ENCODE measurements at places on chromosomes 3 and 15. TPM values are rescaled to one million over a fixed set of nuclear protein-coding genes. Genes with fewer than 3 reads are reported as not detected.

DNA sequence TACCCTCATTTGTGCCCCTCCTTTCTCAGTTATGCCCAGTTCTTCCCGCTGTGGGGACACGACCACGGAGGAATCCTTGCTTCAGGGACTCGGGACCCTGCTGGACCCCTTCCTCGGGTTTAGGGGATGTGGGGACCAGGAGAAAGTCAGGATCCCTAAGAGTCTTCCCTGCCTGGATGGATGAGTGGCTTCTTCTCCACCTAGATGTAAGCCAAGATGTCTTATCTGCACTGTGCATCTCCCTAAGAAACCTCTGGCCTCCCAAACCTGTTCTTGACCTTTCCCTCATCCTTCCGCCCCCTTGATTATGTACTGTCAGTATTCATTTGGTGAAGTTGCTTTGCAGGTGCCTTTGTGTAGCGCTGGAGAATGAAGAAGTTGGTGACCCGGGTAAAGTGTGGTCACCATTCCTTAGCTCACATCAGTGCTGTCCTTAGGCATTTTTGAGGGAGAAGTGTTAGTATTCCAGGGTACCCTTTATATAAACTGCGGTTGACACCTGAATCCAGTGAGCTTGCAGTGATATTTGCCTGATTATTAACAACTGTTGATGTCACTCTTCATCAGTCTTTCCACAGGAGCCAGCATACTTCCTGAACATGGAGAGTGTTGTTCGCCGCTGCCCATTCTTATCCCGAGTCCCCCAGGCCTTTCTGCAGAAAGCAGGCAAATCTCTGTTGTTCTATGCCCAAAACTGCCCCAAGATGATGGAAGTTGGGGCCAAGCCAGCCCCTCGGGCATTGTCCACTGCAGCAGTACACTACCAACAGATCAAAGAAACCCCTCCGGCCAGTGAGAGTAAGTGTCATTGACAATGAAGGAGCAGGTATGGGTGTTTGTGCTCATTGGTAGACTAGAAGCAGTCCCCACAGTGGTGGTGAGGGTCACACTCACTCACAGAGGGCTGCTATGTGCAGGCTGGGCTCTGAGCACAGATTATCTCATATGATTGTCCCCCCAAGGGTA, 966 bp downstream of the ALAS1 start:
- DNase-seq, result no peak

DNA sequence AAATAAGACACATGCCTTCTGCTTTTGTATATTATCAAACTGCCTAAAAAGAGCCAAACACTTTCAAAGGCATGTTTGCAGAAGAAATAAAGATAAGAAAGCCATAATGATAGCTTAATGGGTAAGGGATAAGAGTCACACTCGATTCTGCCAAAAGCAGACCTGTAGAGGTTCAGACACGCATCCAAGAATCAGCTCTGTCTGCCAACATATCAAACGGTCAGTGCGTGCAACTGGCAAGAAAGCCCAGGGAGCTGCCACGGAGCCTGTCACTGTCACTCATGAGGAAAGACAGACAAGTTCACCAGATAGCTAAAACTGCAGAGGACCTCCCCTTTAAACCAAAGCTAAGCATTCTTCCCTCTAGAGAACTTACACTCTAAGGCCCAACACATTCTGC, 23.2 kb downstream of the DCP1A start:
- peak; percentile 67 for DNase-seq

DNA sequence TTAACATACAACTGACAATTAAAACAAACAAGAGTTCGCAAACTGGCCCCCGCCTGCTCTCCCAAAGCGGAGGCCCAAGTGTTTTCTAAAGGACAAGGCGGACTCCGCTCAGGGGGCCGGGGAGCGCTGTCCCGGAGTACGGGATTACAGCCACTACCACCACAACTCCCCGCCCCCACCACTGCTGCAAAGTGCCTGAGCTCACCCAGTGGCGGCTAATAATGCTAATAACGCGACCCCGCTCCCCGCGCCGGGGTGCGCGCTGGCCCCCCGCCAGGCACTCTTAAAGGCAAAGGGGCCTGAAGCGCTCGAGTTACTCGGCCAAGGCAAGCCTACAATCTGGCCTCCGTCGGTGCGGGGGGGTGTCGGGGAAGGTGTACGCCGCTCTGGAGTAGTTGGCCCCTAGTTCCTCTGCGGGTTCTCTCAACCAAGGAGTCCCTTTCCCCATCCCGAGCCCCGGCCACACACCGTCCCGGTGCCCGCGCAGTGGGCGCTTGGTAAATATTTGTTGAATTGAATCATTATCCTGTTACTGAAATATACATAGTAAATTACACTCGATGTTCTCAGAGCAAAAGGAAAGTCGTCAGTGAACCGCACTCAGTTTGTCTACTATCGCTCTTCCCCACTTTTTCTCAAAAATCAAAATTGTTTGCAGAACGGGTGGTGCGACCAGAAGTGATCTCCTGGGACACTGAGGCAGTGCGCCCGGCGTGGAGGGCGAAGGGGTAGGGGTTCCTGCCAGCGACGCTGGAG, 827 bp downstream of the WNT5A start:
- DNase-seq, result peak; percentile 76

VGLL3 gene
- total RNA-seq, result 0.04 TPM

GRCh38 chr15:52511084-52511483, 17.6 kb downstream of the MYO5A start:
- DNase-seq, result no peak

GRCh38 chr3:156635034-156635433, 39.4 kb upstream of the TIPARP start:
- no peak for DNase-seq

DNA sequence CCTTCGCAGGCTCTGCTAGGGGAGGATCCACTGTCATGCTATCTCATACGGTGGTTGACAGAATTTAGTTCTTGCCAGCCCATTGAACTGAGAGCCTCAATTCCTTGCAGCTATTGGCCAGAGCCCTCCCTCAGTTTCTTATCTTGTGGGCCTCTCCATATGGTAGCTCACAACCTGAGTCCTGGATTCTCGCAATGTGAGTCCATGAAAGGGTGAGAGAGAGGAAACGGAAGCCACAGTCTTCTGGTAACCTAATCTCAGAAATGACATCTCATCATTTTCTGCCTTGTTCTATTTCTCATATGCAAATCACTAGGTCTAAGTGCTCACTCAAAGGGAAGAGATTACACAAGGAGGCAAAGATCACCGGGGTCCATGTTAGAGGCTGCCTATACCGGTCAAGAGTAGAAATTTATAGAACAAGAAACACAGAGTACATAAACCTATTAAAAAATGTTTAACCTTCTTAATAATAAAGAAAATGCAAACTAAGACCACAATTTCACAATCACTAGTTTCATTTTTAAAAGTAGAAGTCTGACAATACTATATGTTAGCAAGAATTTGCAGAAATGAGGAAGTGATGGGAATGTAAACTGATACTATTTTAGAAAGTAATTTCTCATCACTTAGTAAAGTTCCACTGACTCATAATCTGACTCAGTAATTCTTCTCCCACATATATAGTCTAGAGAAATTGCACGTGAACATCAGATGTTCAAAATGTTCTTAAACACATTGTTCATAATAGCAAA, 378.4 kb upstream of the AGTR1 start:
- DNase-seq, result peak; percentile 53

GRCh38 chr15:90991587-90992285, 2.6 kb downstream of the PRC1 start:
- no peak for DNase-seq

DNA sequence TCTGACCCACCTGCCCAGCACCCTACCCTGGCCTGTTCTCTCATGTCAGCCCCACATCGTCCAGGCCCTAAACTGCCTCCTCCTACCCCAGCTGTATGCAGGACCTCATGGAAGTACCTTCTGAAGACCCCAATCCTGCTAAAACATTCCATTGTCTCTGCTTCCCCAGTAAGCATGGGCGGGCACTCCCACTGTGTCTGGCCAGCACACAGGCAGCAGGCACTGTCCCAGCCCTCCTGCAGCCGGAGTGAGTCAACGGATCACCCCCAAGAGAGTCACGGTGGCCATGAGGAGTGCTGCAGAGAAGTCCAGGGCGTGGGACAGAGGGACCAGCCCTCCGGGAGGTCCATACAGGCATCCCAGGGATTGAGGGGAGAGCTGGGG, 36.4 kb upstream of the SLCO2A1 start:
- DNase-seq, result no peak

GRCh38 chr15:45458746-45459403, 63.7 kb downstream of the SLC30A4 start:
- DNase-seq, result peak; percentile 56

- DNase-seq, result no peak
These were observed 70.7 kb downstream of the CD200R1L start for GRCh38 chr3:112776000-112776399.

GRCh38 chr15:39110336-39110735, 470.5 kb upstream of the THBS1 start:
- peak; percentile 82 for DNase-seq

DNA sequence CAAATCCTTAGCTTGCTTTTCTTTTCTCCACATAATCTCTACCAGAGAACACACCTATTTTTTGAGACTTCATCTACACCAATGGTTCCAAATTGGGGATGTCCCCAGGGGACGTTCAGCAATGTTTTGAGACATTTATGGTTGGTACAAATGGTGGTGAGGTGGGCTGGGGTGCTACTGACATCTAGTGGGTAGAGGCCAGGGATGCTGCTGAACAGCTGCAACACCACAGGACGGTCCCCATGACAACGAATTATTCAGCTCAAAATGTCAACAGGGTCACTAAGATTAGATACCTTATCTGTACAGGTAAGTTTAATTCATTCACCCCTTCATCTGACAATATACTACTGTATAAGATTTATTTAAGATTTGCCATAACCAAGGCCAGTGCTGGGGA, 14.4 kb downstream of the GK5 start:
- DNase-seq, result peak; percentile 38

GRCh38 chr15:62153228-62153627, 11.9 kb downstream of the C2CD4B start:
- no peak for DNase-seq

SLC12A1 gene
- total RNA-seq, result 0.04 TPM

DNA sequence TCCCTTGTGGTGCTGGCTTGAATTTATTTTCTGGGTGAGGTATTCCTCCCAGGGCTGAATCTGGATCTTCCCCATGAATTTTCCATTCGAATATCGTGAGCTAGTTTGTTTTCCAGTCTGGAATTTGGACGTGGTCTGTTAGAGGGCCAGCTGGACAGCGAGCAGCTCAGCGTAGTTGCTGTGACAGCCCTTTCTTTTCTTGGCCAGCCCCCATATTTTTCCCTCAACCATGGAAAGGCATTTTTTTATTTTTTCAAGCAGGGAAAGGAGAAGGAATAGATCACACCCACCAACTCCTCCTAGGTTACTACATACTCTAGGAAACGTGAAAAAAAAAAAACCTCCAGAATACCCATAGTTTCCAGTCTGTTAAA, 152.0 kb downstream of the KLHL25 start:
- peak; percentile 15 for DNase-seq

CCDC39 gene
- not detected for total RNA-seq

GRCh38 chr3:168216851-168217250, 121.1 kb upstream of the GOLIM4 start:
- no peak for DNase-seq

KLHL24 gene
- total RNA-seq, result 159 TPM

- DNase-seq, result no peak
These were observed 2.9 kb downstream of the RBSN start for GRCh38 chr3:15096046-15096445.

SERPINI2 gene
- total RNA-seq, result not detected

IL17RD gene
- 110 TPM for total RNA-seq

LSMEM2 gene
- 29.2 TPM for total RNA-seq

DNA sequence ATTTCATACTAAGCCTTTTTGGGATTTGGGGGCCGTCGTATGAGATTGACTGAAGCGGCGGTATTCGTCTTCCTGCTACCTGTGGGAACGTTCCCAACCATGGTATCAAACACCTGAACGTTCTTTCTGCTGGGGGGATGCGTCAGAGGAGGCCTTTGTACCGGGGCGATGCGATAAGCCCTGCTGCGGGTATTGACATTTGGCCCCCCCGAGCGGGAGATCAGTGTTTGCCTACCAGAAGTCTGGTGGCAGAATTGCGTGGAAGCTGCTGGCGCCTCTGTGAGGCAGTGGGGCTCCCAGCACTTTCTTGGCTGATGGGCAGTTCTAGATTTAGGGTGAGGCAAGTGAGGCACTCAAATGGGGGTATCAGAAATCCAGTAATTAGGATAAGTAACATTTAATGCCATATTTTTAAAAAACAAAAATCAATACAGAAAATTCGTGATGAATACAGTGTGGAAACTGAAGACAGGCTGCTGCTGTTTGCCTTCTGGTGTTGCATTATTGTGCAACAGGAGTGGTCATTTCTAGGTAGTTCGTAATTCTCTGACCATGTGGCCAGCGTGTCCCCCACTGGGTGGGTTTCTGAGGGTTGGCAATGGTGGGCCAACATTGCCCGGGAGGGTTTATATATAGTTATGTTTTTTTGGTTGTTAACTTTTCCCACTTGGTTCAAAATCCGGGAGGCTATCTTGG, 12.7 kb downstream of the TRPM1 start:
- no peak for DNase-seq

SMCO1 gene
- 0.45 TPM for total RNA-seq

- no peak for DNase-seq
These were observed 20.0 kb downstream of the ATP2B2 start for GRCh38 chr3:10485380-10485779.

MORC1 gene
- total RNA-seq, result not detected

P2RY1 gene
- total RNA-seq, result 4.6 TPM

DNA sequence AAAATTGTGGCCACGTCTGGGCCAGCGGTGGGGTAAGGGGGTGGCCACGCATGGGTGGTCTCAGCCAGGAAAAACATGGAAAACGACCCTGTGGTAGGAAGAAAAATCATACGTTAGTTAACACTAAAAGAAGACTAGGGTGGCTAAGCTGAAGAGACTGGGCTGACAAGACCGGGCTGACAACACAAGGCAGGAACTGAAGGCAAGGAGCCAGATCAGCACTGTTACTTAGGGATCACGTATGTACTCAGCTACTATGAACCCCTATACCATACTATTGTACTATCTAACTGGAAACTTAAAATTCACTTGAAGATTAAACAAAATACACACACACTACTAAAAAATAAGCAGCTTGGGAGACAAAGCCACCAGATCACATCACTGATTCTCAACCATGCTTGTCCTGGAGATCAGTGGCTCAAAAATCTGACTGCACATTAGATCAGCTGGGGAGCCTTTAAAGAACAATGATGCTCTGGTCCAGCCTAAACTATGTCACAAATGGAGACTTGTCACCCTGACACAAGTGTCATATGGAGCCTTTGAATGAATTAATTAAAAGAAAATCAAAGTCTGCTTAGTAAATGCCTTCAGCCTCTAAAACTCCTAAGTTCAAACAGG, 442.2 kb downstream of the SHQ1 start:
- no peak for DNase-seq

MITF gene
- total RNA-seq, result 57.3 TPM

IL17RB gene
- 8.4 TPM for total RNA-seq

CCDC80 gene
- 21.7 TPM for total RNA-seq

DNA sequence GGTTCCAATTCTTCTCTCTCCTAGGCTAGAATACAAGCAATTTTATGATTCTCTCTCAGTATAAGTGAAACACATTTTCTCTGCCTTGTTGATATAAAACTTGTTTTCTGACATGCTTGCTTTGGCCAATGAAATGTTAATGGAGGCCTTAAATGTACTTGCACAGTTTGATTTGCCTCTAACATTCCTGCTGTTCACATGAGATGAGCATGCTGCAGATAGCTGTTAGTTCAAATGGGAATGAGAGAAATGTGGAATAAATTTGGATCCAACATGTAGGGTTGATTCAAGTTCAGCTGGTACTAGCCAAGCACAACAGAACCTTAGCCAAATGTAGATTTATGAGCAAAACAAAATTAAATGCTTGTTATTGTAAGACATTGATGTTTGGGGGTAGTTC, 32.6 kb upstream of the FHIT start:
- no peak for DNase-seq
